Substantia nigra (tissue), 51 donors: ENCODE measurements at places on chromosomes 1 and 21.

GRCh38 chr1:82044111-82044510, 243.4 kb downstream of the ADGRL2 start:
- DNase-seq, result no peak

- DNase-seq, result no peak
Observed at GRCh38 chr1:82064691-82065090, 264.0 kb downstream of the ADGRL2 start.

DNA sequence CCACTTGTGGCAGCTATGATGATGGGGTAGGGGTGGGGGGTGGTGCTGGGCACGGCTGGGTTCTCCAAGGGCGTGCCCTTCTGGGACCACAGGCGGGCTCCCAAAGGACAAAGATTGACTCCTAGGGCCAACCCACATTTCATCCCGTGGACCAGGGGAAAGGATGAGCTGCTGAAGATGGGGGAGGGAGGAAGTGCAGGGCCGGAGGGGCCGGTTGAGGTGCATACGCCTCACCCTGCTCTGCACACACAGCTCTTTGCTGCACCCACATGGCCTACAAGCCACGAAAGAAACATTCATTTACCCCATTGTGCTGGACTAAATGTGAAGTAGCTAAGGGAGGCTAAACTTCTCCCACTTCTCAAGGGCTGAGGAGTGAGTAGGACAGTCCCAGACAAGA, 34.2 kb upstream of the GNPAT start:
- DNase-seq, result no peak

DNA sequence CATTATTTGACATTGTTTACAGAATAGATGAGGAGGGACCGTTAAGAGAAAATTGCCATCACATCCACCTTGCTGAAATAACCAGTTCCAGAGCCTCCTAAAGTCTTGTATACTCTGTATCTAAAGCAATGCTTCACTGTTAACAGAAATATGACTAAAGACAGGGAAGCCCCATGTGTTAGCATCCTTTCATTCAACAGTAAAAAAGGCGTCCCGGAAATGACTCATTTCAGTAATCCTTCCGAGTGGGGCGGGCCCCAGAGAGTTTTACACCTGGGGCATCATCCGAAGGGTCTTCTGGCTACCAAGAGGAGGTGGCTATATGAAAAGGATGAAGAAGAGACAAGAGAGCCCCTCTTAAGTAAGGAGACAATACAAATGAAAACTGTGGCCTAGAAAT, 227.2 kb downstream of the SLC45A1 start:
- DNase-seq, result no peak

DNA sequence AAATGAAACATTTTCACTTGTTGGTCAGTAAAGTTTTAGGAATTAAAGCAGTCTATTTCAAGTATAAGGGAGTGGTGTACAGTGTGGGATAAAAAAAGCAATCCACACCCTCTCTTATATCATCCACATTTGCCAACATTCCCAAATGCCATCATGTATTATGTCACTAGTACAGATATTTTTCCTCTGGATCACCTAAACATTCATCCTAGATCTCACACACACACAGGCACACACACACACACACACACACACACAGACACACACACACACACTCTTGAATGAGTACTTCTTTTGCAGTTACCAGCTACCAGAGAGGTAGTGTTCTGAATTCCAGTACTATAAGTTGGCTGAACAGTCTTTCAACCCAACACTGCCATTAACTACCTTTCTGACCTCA, 1369.1 kb upstream of the ADGRL4 start:
- DNase-seq, result no peak

GRCh38 chr1:56317722-56318121, 261.6 kb downstream of the PLPP3 start:
- no peak for DNase-seq
